ENCODE measurements at places on chromosomes 3 and 15. TPM values are rescaled to one million over a fixed set of nuclear protein-coding genes. Genes with fewer than 3 reads are reported as not detected.
A peak's percentile ranks its signal among the peaks of the same experiment; 100 is the strongest.

- peaks cover 17% of the 10 kb centered on the region for H3K36me3 ChIP-seq
- H3K4me3 ChIP-seq, result no peak overlapping the region
- no peak for DNase-seq
- H3K27me3 ChIP-seq, result peaks cover 1% of the 10 kb centered on the region
- H3K27ac ChIP-seq, result no peak overlapping the region
- no peaks in the 10 kb centered on the region for H3K4me1 ChIP-seq
These were observed 46.6 kb upstream of the DUSP7 start for GRCh38 chr3:52102934-52103333.

DNA sequence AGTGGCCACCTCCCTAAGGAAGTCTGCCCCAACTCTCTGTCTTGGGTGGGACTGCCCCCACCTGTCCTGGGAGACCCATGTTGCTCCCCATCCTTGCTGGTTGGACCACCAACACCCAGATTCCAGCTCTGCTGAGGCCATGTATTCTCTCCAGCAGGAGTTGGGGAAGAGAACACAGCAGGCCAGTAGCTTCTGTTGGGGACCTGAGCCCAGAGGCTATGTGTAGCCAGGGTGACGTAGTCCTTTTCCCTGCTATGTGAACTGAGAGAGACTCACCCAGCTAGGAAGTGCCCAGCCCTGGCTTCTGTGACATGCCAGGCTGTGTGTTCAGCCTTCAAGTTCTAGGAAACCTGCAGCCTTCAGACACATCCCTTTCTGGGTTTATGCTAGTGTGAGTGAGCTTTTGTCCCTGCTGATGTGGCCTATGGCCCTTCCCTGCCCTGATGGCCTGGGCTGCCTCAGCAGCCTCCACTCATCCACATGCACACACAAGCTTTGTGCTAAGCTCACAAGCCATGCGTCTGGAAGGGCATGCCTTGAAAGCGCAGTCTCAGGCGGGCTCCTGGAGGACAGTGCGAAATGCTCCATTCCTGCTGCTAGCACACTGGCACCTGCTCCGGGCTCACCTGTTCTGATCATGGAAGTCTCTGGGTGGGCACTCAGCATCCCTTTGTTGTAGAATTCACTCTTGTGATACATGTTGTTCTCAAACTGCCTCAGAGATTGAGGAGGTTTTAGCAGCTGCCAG lies 42.6 kb downstream of the KY start:
- H3K4me3 ChIP-seq, result no peak overlapping the region
- H3K36me3 ChIP-seq, result no peaks in the 10 kb centered on the region
- peaks cover 26% of the 10 kb centered on the region for H3K4me1 ChIP-seq

Gene CAMK2N2
- not detected for total RNA-seq

DNA sequence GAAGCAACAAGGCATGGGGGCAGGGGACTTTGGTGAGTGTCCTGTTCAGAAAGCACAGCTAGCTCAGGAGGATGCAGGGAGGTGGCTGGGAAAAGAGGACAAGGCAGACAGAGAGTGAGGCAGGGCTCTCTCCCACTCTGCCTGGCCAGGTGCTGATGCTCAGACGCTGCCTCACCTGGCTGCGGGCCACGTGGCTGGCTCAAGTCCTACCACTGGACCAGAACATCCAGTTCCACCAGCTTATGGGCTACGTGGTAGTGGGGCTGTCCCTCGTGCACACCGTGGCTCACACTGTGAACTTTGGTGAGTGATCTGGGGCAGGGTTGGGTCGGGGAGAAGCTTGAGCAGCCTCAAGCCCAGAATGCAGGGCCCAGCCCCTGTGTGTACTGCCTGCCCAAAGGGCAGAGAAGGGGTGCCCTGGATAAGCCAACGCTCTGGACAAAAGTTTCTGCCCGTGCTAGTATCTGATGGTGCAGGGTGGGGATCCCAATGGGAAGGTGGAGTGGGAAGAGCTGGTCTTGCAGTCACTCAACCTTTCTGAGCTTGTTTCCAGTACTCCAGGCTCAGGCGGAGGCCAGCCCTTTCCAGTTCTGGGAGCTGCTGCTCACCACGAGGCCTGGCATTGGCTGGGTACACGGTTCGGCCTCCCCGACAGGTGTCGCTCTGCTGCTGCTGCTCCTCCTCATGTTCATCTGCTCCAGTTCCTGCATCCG lies 20.9 kb downstream of the NOX5 start:
- DNase-seq, result peak; percentile 54
- no peaks in the 10 kb centered on the region for H3K36me3 ChIP-seq
- peaks cover 4% of the 10 kb centered on the region for H3K27me3 ChIP-seq
- H3K4me3 ChIP-seq, result no peak overlapping the region
- no peak overlapping the region for H3K27ac ChIP-seq
- H3K4me1 ChIP-seq, result no peaks in the 10 kb centered on the region

Gene OR5H2
- total RNA-seq, result not detected

Gene CLRN1
- not detected for total RNA-seq

DNA sequence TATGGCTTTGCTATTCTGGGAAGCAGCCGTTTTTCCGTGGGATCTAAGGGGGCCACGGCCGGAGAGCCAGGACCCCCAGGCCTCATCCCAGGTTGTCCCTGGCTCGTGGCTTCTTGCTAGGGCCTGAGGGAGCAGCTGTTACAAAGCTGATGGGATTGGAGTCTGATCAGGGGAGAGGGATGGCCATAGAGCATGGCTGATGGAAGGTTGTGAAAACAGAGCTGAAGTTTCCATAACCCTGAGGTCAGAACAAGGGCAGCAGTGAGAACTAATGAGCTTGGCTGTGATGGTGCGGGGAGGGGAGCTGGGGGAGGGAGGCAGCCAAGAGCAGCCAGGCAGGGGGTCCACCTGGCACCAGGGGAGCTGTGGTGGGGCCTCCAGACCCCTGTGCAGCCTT lies 63.0 kb downstream of the LINGO1 start:
- H3K36me3 ChIP-seq, result no peaks in the 10 kb centered on the region
- no peak for DNase-seq
- peaks cover 2% of the 10 kb centered on the region for H3K27me3 ChIP-seq
- H3K4me3 ChIP-seq, result no peak overlapping the region

Gene CCPG1
- 31.5 TPM for total RNA-seq

DNA sequence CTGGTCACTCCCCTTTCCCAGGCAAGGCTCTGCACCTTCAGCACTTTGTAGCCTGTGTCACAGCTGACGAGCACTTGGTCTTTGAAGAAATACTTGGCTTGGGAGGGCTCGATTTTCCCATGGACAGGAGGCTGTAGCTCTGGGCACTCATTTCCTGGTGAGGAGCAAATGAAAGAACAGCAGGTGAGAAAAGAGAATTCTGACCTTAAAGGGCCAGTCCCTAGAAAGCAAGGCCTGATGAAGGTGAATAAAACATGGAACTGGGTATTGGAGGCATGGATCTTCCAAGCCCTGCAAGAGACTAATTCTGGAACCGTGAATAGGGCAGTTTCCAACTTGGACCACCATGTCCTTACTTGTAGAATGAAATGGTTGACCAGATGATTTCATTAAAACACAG lies 39.9 kb downstream of the MASP1 start:
- H3K4me3 ChIP-seq, result no peak overlapping the region
- H3K27me3 ChIP-seq, result peaks cover 2% of the 10 kb centered on the region
- H3K4me1 ChIP-seq, result peaks cover 4% of the 10 kb centered on the region
- no peak overlapping the region for H3K27ac ChIP-seq
- no peaks in the 10 kb centered on the region for H3K36me3 ChIP-seq

Measured in endothelial cell (in vitro differentiated cells).